ENCODE measurements at places on chromosomes 1 and 21.

GRCh38 chr21:37064841-37065240, 8.0 kb downstream of the PIGP start:
- no peak for DNase-seq

GRCh38 chr1:53372501-53372951, 44.7 kb upstream of the LRP8 start:
- peak; percentile 1 for DNase-seq

- DNase-seq, result no peak
Observed at GRCh38 chr21:35508139-35508888, 459.2 kb upstream of the RUNX1 start.

DNA sequence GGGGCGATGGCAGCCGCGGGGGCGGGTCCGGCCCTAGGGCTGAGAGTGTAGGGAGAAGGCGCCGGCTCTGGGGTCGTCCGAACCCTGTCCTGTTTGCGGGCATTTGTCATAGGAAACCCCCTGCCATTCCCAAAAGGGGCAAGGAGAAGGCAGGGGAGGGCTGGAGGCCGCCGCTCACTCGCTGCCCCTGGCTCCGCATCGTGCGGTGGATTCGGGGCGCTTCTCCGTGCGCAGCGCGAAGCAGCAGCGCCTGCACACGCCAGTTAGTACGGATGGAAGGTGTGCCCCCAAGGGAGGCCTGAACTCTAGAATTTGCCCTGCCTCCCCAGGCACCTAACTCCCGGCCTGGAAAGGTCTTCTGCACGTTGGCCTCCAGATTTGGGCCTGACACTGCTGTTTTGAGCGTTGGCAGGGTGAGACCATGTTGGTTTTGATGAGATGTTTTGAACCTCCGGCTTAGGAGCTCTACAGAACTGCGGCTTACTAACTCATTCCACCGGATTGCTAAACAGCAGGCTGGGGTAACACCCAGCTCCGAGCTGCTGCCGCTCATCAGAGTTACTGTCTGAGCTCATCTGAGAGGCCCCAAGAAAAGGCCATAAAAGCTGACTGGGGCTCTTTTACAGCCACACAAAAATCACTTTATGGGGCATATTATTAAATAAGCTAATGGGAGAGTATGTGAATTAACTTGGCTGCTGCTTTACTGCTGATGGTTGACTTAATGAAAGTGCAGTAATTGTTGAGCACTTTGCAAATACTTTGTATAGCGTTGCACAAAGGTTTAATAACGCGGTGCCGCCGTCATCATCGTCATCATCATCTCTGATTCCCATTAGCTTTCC, 987 bp downstream of the GPR137B start:
- DNase-seq, result no peak

DNA sequence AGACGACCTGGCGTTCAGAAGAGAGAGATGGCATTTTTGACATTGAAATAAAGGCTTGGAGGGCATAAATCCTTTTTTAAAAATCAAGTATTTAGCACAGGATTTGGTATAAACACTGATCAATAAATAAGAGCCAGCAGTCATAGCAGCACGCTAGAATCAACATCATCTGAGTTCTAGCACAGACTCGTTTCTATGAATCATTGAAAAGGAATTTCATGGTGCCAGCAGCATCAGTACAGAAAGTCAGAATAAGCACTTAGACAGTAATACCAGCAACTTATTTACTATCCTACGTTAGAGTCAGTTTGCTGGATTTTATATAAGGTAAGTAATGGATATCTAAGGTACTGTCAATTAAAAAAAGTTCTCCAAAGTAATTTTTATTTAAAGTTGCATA, 119.3 kb downstream of the HLCS start:
- no peak for DNase-seq

DNA sequence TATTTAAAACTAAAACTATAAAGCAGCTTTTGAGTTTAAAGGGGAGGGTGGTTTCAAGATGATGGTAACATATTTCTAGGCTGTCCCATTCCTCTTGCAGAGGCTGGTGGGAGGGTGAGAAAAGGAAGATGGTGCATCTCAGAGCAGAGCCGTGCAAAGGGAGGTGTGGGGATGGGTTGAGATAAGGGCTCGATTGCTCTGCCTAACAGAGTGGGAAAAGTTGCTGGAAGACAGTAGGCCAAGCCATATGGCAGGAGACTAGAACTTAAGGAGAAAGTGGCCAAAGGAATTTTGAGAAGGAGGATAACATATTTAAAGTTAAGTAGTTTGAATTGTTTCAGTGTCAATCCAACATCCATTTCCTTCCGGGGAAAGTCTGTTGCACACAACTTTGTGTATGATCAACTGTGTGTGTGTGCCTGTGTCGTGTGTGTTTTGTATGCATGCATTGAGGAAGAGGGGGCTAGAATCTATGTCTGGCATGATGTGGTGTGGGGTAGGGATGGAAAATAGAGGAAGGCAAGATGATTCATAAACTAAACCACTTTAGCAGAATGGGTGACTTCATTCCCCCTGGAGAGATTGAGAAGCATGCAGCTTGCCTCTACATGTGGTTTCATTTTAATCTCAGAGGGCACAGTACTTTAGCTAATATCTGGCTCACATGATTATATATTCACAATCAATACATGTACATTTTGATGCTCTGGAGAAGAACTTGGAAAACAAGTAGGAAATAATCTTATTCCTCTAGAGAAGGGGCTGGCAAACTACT, 145.0 kb upstream of the DNAH14 start:
- no peak for DNase-seq

- DNase-seq, result peak; percentile 6
Observed at GRCh38 chr1:183635099-183635605, 431 bp downstream of the ARPC5 start.

DNA sequence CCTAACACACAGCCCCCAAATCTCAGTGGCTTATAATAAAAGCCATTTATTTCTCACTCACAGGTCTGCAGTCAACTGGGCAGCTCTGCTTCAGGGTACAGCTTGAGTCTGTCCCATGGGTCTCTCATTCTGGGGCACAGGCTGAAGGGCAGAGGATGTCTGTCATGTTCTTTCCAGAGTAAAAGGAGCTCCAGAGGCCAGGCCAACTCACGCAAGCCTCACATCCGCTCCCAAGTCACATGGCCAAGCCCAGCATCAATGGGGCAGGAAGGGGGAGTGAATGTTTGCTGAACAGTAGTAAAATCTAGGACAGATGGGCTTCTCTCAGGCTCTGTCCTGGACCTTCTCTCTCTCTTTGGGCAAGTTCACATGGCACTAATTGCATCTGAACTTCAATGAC, 7.1 kb upstream of the SSBP3 start:
- DNase-seq, result no peak

- no peak for DNase-seq
Observed at GRCh38 chr1:228979325-228979699, 244.0 kb downstream of the RHOU start.

GRCh38 chr1:193614817-193615216, 428.4 kb upstream of the B3GALT2 start:
- DNase-seq, result no peak

DNA sequence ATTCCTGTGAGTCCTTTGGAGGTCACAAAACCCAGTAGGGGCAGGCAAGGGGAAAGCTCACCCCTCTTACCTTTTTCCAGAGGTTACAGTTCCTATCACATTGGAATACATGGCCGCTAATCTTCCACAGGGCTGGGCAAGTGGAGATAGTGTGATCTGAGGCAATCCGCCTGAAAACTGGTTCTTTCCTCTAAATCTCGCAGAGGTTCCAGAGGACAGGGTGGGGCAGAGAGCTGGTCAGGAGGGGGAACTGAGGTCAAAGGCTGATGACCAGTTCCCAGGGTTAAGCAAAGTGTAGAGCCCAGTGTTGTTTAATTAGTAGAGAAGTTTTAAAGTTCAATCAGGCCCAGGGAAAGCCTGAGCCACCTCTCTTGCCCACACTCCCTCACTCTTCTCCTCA, at the start of gene SERPINC1:
TSS of gene SERPINC1 (minus strand) at position 179 of the 400 bp plus-strand sequence. CDS start at position 111, 68 bp downstream.
- DNase-seq, result no peak

DNA sequence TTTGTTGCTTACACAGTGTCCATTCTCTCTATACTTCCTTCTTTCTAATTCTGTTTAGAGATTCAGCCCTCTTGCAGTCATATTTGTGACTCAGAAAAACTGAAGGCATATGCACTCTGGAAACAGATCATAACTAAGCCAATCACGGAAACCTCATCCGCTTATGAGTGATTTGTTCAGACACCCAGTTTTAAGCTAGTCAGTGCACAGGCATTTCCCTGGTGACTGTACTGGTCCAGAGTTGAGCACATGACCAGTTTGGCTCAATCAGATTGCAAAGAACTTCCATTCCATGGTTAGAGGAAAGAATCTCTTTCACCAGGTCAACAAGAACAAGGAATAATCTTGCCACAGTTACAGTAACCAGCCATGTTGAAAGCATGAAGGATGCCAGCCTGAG, 69.2 kb upstream of the SGIP1 start:
- no peak for DNase-seq

DNA sequence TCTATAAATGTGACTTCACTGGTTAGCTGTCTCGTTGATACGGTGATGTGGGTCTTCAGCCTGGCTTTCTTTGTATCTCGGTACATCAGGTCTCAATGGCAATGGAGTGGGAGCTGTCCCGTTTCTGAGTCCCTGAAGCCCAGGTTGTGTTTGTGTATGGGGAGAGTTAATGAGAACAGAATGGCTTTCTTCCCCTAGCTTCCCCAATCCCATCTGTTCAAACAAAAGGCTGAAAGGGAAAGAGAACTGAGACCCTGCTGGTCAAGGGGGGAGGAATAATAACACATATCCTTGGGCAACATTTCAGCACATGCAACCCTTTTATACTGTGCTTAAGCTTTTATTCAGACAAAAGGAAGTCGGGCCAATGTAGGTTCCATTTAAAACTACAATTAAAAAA, 28.4 kb upstream of the CASQ2 start:
- no peak for DNase-seq

DNA sequence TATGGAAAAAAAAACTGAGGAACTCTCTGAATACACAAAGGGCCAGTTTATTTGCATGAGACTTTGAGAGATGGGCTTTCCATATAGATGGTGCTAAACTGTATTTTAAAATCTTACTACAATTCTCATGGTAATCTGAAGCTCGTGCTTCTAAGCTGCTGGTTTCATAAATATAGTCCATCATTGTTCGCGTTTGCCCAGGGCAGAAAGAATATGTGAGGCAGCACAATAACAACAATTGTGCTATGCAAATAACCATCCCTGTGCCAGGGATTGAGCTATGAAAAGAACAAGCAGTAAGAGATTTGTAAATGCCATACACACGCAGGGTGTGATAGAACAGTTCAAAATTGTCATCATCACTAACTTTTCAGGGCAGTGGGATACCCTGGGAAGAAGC, 4.9 kb upstream of the EPS15 start:
- DNase-seq, result no peak

DNA sequence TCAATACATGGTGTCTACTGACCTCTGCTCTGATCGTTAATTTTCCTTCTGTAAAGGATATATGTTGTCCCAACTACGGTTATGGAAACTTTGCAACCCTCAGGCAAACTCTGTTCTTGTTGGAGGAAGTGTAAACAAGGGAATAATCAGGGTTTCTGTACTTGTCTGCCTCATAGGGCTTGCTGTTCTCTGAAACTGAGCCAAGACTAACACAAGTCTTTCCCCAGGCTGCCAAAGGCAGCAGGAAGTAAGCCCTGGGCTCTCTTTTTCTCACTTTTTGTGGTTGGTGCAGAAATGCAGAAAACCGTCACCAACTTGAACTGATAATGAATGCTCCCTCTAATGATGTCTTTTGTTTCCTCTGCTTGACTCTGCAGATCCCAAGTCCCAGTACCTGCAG, 7.6 kb downstream of the CYP4X1 start:
- no peak for DNase-seq

DNA sequence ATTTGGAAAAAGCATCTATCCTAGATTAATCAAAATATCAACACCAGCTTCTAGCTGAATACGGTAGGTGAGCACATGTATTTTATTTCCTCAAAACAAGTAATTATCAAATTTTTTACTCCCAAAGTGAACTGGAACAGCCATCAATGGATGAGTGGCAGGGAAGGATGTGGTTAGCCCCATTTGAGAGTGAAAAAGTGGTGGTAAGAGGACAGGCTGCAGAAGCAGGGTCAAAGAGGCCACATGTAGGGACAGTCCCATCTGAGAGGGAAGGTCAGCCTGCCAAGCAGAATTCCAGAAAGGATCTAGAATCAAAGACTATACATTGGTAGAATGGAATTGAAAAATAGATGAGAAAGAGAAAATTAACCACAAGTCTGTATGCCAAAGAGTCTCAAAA, 163.8 kb downstream of the SMYD3 start:
- no peak for DNase-seq

DNA sequence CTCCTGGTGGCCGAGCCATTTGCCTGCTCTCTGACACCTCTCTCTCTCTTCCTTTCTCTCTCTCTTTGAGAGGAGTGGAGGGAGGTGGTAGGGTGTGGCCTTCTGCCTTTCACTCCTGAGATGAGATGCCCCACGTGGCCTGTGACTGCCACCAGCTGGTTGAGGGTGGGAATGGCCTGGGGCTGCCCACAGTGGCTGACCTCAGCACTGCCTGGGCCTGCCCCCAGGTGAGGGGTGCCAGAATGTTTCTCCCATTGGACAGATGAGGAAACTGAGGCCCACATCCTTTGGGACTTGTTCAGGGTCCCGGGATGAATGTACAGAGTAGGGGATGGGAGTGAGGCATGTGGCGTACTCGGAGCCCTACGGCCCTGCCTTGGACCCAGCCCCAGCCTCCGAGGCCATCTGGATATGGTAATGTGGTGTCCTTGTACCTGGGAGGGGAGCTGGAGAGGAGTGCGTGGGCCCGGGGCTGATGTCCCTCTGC, 12.7 kb upstream of the C1orf167 start:
- DNase-seq, result peak; percentile 40

DNA sequence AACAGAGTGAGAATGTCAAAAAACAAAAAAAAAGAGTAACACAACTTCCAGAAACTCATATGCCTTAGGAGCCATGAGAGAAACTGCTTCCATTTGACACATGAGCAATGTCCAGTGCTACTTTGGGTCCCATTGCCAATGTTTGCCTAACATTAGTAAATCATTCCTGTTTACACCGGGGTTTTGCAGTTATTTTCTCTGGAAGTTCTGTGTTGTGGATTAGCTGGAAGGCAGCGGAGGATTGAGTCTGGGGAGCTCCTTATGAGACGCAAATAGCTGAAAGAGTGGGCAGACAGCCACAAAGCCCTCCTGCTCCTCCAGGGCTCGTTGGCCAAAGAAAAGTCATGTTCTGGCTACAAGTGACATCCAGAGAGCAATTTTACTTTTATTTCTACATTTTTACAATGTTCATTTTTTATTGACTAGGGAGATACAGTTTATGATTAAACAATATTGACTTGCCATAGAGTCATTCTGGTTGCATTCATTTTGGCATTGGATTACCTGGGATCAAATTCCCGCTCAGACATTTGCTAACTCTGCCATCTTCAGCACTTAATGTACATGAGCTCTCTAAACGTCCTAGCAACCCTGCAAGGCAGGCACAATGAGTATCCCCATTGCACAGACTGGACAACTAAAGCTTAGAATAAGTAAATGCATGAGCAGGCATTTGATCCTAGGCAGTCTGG, 66.4 kb upstream of the GALNT2 start:
- no peak for DNase-seq
